ENCODE measurements at places on chromosomes 6 and 20. TPM values are rescaled to one million over a fixed set of nuclear protein-coding genes. Genes with fewer than 3 reads are reported as not detected.

- no peak for DNase-seq
These were observed 2.7 kb downstream of the KCNB1 start for GRCh38 chr20:49479785-49480184.

GRCh38 chr6:169911264-169912263 lies 160.1 kb downstream of the ERMARD start:
- DNase-seq: no peak

- no peak for DNase-seq
These were observed 12.2 kb downstream of the LAMA5 start for GRCh38 chr20:62354811-62355341.

DNA sequence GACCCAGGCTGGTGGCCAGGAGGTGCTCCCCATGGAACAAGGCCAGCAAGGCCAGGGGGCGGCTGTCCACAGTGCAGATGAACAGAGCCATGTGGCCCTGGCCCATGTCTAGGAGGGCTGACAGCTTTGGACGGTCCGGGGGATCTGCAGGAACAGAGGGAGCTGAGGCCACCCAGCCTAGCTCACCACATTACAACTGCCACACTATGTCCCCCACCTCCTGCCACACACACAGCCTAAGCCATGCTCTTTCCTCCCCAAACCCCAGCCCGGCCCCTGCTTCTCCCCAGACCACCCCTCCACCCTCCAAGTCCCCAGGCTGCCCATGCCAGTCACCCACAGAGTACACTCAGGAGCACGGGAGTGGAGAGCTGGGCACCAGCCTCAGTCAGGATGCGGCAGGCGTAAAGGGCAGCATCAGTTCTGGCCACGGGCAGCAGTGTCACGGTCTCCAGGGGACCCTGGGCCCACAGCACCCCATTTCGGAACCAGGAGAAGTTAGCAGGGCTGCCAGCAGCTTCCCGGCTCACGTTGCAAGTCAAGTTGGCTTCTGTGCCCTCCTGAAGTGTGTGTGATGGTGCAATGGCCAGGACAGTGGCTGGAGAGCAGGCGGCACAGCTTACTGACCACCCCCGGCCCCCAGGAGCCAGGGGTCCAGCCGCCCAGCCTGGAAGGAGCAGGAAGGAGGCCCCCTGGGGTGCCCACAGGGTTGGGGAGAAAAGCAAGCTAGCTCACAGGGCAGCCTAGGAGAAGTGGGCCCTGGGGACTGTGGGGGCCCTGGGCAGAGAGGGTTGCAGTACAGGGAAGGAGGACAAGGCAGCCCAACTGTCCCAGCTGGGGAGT lies 15.2 kb upstream of the ADAM33 start:
- no peak for DNase-seq

DNA sequence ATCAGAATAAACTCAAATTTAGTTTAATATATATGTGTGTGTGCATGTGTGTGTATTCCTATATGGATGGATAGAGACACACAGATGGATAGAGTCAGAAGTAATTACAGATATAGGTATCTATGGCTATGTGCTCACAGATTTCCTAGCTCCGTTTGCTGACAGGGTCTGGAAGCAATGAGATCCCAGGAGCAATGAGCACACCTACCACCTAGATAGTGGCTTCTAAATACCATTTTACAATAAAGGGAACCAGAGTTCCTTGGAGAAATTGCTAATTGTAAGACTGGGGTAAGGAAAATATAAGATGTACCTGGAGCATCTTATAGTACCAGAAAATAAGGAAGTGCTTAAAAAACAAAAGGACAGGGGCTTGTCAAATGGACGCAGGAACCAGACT lies 196.2 kb upstream of the PRDM1 start:
- DNase-seq: no peak

- no peak for DNase-seq
These were observed 42.3 kb upstream of the FRMD1 start for GRCh38 chr6:168121303-168121665.

DNA sequence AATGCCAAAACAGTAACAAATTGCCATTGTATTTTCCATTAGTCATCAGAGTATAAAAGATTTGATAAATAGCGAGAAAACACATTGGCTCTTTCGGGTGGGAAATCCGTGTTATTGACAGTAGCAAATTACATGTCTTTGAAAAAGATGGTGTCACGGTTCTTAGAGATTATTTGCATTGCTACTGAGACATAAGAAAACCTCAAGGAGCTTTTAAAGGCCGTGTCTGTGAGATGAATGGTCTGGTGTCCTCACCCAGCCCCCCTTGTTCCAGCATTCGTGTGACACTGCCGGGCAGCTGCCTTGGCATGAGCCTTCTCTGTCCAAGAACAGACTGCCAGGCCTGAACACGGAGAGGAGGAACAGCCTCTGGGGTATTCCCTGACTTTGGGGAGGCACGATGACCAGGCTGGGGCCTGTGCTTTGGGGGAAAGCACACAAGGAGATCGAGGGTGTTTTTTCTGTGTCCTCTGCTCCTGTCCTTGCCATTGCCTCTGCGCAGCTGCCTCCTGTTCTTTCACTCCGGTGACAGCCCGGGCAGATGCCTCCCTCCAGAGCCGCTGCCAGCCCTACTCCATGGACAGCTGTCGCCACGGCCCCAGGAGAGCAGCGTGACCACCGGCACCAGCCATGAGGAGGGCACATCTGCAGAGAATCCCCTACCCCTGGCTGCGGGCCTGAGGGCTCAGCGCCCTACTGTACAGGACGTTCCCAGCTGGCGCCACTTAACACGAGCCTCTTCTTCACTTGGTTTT lies 167.7 kb upstream of the CDYL start:
- no peak for DNase-seq

DNA sequence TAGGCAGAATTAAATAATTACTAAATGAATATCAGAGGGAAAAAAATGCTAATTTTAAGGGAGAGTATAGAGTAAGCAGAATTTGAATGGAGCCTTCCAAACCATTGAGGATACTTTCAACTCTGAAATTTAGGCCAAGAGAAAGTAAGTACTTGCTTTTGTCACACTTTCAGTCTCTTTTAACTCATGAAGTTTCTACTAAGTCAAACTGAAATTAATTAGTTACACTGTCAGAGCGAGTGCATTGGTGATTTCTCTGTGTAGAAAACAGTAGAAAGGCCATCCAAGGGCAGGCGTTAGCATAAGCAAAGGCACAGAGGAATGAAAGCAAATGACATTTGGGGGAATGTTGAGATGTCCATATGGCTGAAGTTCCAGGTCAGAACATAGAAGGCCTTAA lies 92.9 kb downstream of the PLEKHG1 start:
- no peak for DNase-seq

GRCh38 chr6:24743265-24743943 lies 24.4 kb upstream of the C6orf62 start:
- DNase-seq: no peak

DNA sequence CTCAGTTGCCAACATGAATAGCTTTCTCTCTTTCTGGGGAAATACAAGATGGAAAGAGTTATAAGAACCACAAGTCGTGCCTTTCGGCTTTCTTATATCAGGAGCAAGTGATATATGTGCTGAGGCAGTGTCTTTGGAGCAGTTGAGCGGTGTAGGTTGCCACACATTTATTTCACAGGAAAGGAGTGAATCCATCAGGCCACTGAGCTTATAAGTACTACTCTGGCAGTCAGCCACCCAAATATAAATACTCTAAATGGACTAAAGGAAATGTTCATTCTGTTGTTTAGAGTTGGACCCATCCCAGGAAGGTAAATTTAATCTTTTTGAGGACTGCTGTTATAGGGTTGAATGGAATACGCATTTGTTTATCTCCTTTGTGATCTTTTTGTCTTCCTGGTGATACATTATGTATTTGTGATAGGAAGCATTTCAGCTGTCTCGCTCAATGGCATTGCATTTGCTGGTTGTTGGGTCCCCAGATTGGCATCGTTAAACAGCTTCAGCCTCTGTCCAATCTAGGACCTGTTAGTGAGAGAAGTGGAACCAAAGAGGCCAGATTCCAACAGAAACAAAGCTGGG lies 139.7 kb downstream of the SOBP start:
- DNase-seq: no peak

- no peak for DNase-seq
These were observed 83.0 kb downstream of the WDR27 start for GRCh38 chr6:169618526-169619490.

DNA sequence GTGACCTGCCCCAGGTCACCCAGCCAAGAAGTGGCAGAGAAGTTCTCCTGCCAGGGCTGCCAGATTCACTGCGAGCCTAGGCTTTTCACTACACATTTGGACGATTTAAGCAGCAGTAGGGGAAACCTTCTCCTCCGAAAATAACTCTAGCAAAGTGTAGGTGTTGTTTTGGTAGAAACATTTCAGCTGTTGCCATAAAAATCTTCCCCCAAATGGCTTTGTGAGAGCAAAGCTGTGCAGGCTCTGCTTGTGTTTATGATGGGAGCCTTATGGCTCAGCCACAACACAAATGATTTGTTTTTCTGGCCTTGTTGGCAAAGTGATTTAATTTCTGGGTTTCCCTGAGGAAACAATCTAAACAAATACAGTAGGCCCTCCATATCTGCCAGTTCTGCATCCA lies 81.8 kb downstream of the PLCB4 start:
- DNase-seq: no peak

DNA sequence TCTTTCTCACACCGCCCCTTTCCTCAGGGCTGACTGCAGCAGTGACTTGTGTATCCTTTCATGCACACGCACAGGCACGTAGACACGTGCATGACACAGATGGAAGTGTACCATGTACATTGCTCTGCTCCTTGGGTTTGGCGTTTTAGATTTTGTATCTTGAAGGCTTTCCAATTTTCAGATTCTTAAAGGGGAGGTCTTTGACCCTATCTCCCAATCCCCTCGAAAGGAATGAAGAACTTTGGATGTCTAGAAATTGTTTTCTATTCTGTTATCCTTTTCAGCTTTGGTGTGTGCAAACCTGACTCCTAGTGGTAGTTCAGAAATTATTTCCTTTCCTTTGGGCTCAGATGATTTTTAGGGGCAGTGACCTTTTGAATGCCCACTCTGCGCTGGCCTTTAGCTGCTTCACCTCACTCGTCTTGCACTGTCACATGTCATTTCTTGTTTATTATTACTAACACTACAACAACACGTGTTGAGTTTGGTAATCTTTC lies 63.0 kb downstream of the HIVEP1 start:
- DNase-seq: no peak

DNA sequence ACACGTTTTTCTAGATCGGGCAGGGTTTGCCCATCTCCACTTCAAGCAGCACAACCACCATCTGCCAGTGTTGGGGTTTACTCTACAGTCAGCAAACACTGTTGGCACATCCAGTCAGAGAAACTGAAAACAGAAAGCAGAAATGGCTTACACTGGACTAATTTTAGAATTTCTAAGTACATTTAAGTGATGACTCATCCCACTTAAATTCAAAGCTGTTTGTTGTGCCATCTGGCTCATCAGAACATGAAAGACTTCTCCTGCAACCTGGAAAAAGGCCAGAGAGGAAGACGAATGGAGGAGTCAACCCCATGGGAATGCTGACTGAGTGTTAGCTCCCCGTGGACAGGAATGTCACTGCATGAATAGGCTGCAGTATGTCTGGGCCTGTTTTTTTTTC lies 21.8 kb downstream of the FAM209B start:
- no peak for DNase-seq

DNA sequence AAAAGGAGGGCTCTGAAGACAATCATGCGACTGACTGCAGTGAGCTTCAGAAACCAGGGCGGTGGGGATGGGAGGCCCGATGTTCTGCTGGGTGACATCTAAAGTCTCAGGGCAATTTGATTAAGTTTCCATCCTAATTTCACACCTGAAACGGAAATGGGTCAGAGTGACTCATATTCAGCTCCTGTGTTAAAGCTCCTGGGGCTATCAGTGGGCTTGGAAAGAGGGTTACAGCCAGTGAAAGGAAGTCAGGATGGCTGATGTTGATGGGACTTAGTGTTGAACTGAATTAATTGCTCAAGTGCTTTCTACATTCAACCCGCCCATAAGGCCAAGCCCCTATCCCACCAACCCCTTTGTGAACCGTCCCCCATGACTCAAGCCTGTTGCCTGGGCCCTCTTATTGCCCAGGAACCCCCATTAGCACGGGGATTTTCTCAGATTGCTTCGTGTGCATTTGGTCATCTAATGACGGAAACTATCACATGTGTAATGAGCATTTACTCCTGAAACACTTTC lies 47.1 kb upstream of the TBC1D7 start:
- no peak for DNase-seq

DNA sequence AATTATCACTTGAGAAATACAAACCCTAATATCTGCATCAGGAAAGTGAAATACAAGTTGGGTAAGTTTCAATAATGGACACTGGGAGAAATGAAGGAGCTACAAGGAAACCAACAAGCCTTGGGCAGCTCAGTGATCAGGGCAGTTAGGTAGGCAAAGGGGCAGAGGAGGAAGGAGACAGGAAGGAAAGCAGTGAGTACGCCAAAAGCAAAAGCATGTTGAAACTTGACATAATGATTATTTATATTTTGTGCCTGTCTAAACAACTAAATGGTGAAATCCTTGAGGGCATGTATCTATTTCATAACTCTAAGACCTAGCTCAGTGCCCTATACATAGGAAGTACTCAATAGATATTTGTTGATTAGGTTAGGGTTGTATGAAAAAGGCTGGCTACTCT lies 23.3 kb downstream of the PXT1 start:
- no peak for DNase-seq

- no peak for DNase-seq
These were observed 753.4 kb upstream of the DEFB115 start for GRCh38 chr20:30503992-30504570.

DNA sequence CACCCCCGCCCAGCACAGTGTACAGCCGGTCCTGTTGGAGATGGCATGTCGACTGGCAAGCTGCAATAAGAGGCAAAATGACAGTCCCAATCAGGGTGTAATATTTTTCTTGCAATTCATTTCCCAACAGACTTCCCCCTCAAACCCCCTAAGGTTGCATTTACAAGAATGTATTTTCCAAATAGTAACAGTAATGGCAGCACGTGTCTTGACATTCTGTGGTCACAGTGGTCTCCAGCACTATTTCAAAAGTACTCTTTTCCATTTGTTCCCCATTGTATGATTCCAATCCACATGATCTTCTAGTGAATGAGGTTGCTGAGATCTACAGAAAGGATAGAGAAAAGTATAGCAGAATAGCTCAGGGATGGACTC lies 97.8 kb upstream of the CARMIL1 start:
- no peak for DNase-seq

GRCh38 chr20:61743606-61744005 lies 322.1 kb downstream of the TAF4 start:
- DNase-seq: no peak

- no peak for DNase-seq
These were observed 42.7 kb upstream of the HINT3 start for GRCh38 chr6:125913864-125914351.

DNA sequence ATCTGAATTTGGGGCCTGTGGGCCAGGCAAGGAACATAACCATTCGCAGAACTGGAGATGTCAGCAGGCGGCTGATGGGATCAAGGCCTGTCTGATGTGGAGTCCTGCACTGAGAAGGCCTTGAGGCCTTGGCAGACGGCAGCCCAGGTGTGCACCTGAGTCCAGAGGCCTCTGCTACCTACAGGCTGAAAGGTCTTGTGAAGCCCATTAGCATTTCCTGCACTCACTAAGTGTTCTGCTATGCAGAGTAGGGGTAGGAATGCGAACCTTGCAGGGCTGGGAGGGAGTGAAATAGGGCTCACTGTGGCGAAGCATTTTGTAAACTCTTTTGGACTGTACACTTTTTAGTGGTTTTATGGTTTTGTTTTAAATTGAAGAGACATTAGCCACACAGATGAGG lies 48.3 kb upstream of the RNF24 start:
- DNase-seq: no peak

PLEKHG1 gene
- total RNA-seq: 69.3 TPM

PTCRA gene
- total RNA-seq: not detected

CLIC5 gene
- total RNA-seq: 1.8 TPM

TUBB1 gene
- not detected for total RNA-seq

DEFB132 gene
- not detected for total RNA-seq

STAU1 gene
- total RNA-seq: 71.4 TPM
